ENCODE measurements at places on chromosomes 4 and X.
A peak's percentile ranks its signal among the peaks of the same experiment; 100 is the strongest.

DNA sequence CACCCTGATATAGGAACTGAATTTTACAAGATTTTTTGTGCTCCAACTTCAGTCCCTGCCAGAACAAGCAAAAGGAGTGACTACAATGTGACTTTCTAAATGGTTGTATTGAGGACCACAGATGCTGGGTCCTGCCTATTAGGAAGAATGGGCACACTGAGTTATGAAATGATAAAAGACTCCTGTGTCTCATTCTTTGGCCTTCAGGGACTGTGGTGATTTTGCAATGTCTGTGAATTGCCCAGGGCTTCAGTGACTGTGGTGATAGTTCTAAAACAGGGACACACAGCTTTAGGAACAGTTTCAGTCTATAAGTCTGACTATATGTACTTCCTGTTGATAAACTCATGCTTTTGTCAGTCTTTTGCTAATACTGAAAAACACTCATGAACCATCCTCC, 210.2 kb downstream of the DMD start:
- DNase-seq, result no peak

- no peak for DNase-seq
These were observed 41.2 kb downstream of the PIR start for GRCh38 chrX:15451913-15452312.

DNA sequence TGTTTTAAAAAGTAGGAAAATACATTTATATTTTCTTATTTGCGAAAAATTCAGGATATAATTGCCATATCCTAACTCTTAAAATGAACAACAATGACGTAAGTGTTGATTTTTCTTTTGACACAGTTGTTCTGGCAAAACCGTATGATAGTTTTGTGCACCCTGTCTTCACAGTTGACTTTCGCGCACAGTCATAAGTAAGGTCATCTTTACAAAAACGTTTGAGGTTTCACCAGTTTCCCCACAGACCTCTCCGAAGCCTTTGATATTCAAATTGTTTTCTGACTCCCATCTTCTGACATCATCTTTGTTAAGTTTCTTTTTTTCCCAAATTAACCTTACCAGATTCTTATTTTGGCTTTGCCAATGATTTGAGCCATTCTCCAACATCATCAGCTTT, 48.1 kb upstream of the ATXN3L start:
- no peak for DNase-seq

DNA sequence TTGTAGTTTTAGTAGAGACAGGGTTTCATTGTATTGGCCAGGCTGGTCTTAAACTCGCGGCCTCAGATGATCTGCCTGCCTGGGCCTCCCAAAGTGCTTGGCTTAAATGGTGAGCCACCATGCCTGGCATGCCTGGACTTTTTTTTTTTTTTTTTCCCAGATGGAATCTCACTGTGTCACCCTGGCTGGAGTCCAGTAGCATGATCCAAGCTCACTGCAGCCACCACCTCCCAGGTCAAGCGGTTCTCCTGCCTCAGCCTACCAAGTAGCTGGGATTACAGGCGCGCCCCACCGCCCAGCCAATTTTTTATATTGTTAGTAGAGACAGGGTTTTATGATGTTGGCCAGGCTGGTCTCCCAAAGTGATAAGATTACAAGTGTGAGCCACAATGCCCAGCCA, 8.4 kb downstream of the UBE2K start:
- peak; percentile 72 for DNase-seq

GRCh38 chrX:72373136-72373535, 67.4 kb upstream of the CITED1 start:
- DNase-seq, result peak; percentile 29

DNA sequence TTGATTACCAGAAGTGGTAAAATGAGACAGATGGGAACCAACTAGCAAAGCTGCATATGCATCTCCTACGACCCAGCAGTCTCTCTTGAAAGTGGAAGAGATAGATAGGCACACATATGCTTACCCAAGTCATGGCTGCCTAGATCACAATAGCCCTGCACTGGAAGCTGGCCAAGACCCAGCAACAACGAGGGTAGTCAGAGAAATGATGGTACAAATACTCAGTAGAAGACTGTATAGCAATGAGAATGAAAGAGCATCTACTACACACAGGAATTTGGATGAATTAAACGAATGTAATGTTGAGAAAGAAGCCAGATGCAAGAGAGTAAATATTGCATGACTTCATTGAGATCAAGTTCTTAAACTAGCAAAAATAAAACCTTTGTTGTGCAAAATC, 100.3 kb upstream of the FAT1 start:
- peak; percentile 80 for DNase-seq

GRCh38 chr4:38958453-38959190, 73.6 kb downstream of the TMEM156 start:
- peak; percentile 31 for DNase-seq

DNA sequence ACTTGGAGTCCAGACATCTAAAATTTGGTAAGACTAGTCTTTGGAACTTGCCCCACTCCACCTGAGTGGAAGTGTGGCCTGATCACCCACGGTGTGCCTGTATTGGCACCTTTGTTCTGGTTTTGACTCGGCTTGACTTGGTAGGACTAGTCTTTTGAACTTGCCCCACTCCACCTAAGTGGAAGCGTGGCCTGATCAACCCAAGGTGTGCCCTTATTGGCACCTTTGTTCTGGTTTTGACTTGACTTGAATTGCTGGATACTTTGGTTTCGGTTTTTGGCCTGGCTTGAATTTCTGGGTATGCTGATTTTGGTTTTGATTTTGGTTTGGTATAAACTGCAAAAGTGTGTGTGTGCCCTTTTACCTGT, 44.7 kb upstream of the UGT2B7 start:
- DNase-seq, result no peak

DNA sequence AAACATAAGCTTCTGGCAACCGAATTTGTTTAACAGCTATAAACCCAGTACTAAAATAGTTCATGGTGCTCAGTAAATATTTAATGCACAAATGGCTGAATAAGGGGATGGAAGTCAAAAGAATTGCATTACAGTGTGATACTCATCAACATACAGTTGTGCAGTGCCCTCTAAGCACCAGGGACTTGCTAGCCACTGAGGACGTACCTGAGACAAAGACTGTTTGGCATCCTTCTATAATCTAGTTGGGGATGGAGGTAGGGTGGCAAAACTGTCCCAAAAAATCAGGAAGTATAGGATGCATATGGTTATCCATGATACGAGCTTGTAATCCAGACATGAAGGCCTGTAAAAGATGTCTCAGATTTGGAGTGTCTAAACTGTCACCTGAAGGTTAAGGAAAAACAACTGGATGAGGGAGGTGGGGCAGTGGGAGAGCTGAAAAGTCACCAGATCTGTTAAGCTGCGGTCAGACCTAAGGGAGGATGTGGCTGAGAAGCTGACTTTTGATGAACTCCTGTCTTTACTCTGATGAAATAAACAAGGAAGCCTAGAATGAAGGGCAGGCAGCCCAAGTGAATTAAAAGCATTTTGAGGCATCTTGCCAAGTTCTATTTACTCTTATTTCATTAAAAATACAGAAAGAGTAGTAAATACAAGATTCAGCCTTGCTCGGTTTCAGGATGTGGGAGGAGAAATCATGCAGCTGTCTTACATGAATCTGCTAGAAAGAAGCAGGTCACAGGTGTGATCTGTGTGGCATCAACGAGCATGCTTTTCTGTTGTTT, 12.0 kb upstream of the CD38 start:
- DNase-seq, result peak; percentile 41

- no peak for DNase-seq
These were observed 5.4 kb upstream of the FGG start for GRCh38 chr4:154617820-154618317.

DNA sequence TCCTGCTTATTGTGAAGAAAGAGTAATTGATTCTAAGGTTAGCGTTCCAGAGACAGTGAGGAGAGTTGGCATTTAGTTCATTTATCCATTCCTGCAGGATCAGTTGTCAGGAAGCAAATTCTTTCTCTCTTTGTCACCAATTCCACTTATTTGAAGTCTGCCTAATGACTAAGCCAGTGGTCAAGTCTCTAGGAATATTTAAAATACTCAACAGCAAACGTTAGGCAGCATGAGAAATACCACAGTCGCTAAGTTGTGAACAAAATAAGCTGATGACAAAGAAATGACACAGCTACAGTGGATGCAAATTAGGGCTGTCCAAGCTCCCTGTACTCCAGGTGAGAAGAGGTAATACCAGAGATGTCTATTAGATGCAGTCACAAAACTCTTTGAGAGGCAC, 6.6 kb upstream of the MAGEB17 start:
- peak; percentile 75 for DNase-seq

DNA sequence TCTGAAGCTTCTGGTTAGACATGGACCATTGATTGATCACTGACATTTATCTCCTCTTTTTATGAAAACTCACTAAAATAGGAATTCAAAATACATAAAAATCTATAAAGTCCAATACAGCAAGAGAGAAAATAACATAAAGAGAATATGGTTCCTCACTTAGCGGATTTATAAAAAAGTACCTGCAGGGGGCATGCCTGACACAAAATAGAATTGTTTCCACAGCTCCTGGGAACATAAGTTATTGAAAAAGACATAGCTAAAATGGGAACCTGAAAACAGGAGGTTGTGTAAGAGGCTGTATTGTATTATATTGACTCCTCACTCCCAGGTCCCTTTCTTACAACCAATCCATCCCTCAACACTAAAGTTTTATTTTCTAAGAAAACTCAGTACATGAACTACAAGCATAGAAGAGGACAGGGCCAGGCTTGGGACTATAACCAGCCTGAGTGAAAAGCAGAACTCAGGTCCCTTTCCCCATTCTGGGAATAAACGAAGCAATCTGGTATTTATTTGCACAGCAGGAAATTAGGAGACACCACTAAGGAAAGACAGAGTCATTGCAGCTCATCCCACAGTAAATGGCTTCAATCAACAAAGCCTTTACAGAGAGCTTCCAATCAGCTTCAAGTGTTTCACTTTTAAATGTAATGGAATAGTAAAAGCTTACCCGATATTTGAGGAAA, 121.1 kb upstream of the NDST4 start:
- no peak for DNase-seq

DNA sequence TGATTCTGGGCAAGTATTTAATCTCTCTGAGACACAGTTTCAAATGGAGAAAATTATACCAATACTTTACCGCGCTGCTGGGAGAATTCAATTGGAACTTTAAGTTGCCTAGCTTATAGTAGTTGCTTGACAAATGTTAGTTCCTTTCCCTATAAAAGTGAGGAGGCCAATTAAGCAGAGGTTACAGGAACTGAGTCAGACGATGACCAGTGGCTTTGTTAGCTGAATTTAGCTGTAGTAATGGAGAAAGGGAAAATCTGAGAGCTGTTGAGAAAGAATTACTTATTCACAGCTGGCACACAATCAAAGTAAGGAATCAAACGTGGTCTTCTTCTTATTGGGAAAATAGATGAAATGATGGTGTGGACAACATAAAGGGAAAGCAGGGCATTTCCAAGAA, 29.6 kb downstream of the SMARCA1 start:
- peak; percentile 66 for DNase-seq

DNA sequence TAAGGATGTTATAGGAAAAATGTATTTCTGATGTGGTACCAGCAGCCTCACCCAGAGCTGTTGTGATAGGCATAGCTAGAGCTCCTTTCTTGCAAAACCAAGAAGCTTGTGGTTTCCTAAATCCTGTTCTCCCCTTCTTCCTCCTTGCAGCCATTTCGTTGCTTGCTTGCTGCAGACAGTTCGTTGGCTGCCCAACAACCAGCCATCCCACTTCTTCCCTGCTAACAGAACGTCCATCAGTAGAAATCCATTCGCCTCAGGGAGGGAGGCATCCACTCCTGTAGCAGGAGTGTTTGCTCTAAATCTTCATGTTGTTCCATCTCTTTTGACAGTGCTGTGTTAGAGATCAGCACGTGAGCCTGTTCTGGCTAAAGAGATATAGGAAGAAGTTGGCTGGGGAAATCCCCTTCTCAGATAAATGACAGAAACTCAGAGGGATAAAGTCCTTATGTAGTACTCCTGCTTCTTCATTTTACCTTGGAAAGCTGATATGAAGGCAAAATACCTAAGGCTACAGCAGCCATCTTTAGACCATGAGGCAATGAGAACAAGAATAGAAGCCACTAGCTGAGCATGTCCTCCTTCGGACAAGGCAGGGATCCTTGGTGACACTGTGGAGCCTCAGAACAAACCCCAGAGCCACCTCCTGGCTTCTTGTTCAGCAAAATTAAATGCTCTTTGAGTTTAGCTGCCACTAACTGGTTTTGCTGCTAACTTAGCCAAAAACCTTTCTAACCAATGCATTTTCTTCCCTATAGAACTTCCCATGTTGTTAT, 68.4 kb upstream of the RELL1 start:
- no peak for DNase-seq

GRCh38 chrX:10939424-10939823, 171.7 kb upstream of the HCCS start:
- DNase-seq, result peak; percentile 29

DNA sequence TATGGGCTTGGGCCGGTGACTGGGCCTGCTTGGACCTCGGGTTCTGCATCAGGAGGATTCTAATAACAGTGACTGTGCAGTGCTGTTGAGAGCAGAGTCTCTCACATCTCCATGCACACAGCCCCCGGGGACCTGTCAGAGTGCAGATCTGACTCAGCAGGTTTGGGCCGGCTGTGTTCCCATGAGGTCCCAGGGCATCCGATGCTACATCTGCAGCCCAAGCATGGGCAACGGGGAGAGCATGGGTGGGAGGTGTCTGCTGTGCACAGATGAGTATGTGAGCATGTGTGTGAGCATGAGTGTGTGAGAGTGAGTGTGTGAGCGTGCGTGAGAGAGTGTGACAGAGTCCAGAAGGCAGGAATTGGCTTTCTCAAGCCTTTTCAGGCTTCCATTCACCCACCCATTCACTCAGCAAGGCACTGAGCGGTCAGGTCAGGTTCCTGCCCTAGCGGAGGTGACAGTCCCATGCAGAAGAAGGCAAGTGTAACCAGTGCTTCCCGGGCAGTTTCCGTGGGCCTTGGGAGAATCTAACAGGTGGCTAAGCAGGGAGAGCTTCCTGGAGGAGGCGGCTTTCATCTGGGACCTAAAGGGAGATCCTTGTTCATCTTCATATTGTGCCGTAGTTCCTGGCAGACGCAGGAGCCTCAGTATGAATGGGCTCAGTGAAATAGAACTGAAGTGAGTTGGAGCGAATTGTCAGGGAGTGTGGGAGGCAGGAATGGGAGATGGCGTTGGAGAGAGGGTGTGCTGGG, 62.6 kb downstream of the SORCS2 start:
- no peak for DNase-seq

DNA sequence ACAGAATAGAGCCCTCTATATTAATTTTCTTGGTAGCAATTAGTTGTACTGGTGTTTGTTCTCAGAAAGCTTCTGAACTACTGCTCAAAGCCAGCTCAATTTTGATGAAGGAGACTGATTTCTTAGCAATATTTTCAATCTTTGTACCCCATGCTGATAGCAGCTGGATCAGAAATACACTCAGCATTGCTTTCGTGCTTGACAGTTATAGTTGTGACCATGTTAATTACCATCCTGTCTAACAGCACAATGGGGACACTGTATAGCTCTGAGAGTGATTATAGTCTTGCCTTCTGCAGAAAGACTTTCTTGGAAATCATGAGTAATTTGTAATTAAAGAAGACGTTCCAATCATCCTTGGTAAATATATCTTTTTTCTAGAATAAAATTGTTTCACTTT, 79.7 kb upstream of the GNPDA2 start:
- no peak for DNase-seq

DNA sequence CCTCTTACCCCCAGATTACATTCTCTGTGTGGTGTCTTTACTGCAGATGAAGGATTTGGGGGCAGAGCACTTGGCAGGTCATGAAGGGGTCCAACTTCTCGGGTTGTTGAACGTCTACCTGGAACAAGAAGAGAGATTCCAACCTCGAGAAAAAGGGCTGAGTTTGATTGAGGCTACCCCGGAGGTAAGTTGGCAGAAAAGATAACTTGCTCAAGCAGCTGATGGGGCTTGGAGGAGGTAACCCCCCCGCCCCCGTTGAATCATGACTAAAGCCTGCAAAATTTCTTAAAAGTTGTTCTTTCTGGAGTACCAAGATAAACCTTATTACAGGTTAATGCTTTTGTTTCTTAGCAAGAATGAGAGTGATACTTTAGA, 1.5 kb downstream of the CCNG2 start:
- peak; percentile 45 for DNase-seq

All from iris pigment epithelial cell (primary cell).